CD14-positive monocyte (primary cell): ENCODE measurements at places on chromosomes 4 and X.
A peak's percentile ranks its signal among the peaks of the same experiment; 100 is the strongest.

DNA sequence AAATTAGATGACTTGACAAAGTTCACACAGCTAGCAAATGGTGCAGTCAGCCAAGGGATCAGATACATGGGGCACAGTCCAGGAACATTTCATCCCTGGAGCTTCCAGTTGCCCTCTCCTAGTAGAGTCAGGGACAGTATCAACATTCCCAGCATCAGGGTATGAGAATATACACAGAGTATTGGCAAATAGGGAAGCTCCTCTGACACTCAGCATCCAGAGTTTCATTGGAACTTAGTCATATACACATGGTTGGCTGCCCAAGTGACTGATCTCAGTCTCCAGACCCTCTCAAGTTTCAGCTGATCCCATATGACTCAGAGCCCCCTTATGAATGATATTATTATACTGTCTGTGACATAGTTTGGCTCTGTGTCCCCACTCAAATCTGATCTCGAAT, 13.7 kb upstream of the KCTD8 start:
- DNase-seq, result no peak

- DNase-seq, result no peak
These were observed 582.9 kb downstream of the ADGRL3 start for GRCh38 chr4:61783050-61783449.

- DNase-seq, result peak; percentile 70
These were observed 37.3 kb upstream of the CDKN2AIP start for GRCh38 chr4:183407128-183407585.

GRCh38 chrX:78011846-78012245, 42.4 kb upstream of the PGAM4 start:
- no peak for DNase-seq

DNA sequence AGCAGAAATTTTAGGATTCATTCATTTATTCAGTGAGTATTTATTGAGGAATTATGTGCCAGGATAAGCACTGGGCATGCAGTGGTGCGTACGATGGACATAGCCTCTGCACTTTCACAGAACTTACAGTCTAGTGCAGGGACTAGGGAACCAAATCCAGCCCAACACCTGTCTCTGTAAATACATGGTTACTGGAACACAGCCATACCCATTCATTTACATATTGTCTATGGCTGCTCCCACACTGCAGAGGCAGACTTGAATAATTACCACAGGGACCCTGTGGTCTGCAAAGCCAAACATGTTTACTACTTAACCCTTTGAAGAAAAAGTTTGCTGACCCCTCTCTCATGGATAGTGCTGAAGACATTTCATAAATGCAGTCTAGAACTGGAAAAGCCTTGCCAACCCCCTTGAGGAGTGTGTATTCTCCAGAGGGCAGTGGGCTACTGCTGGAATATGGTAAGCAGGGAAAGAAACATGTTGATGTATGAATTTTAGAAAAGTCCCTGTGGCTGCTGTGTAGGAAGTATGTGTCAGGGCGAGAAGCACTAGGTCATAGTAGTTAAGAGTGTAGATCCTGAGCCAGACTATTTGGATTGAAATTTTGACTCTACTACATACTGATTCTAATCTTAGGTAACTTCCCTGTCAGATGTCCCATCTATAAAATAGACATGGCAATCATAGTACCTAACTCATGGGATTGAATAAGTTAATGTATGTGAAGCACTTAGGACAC, 75.5 kb downstream of the GALNT7 start:
- no peak for DNase-seq

DNA sequence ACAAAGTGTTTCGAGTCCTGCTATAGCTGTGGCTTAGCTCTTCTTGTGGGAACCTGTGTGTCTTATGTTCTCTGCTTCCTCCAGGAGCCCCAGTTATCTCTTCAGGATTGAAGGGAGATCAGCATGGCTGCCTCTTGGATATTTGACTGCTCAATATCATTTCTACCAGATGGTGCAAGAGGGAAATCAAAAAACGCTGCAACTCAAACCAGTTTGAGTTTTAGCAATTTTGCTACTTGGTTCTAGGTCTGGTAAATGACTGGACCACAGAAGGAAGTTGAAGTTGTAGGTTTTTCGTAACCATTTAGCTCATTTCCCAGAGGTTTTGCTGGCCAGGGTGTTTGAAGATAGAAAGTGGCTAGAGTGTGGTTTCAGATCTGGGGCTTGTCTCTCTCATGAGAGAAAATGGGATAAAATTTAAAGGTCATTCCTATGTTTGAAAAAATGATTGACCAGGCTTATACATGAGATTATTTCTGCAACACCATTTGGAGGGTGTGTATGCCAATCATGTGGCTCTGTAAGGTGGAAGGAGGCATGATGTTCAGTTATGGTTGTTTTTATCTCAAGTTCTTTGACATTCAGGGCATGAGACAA, 210.4 kb downstream of the SPRY1 start:
- peak; percentile 24 for DNase-seq

DNA sequence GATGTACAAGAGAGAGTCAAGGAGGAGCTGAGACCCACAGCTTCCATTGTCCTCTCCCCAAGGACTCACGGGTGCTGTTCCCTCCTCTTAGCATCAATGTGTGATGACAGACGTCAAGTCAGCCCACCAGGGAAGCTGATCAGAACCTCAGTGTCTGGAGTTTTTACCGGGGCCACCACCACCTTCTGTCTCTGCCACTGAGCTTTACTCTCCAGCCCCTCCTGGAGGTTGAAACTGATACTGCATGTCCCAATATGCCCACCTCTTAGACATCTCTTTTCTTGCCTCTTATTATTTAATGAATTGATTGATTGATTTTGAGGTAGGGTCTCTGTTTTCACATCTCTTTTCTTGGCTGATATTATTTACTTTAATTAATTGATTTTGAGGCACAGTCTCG, 10.3 kb upstream of the AKAP17A start:
- peak; percentile 75 for DNase-seq

- DNase-seq, result peak; percentile 54
These were observed 20.7 kb upstream of the IL13RA1 start for GRCh38 chrX:118706681-118707080.

GRCh38 chrX:13411496-13412207, 91.8 kb upstream of the ATXN3L start:
- DNase-seq, result no peak

GRCh38 chrX:23201706-23202105, 132.9 kb upstream of the PTCHD1 start:
- DNase-seq, result no peak

DNA sequence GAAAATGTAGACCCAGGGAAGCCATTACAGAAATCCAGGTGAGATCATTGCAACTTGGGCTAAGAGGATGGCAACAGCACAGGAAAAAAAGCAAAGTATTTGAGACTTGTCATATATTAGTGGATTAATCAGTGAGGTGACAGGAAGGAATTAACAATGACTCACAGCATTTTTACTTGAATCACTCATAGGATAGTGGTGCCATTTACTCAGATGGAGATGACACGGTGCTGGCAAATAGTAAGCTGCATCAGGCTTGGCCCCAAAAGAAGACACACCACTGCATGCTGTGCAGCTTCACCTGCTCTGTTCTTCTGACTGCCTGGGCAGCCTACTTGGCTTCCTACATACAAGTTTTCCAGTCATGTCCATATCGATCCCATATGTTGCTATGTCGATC, 144.8 kb downstream of the FRYL start:
- DNase-seq, result peak; percentile 3

DNA sequence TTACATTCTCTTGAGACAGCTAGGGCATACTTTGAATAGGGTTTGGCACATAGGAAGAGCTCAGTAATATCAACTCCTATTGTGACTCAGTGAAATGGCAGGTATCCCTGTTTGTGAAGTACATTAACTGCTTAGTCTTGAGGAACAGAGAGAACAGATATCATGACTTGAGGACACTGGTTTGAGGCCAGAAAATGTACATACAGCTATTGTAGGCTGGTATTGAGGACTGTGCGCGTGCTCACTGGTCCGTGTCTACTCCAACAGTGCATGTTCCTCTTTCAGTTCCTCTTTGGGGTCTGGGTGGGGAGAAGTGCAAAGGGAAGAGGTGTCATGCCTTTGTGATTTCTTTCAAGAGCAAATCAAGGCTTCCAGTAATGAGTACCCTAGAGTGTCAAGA, 34.6 kb upstream of the TBC1D9 start:
- DNase-seq, result peak; percentile 93

- DNase-seq, result peak; percentile 4
These were observed 5.6 kb upstream of the CT45A1 start for GRCh38 chrX:135707880-135708279.

DNA sequence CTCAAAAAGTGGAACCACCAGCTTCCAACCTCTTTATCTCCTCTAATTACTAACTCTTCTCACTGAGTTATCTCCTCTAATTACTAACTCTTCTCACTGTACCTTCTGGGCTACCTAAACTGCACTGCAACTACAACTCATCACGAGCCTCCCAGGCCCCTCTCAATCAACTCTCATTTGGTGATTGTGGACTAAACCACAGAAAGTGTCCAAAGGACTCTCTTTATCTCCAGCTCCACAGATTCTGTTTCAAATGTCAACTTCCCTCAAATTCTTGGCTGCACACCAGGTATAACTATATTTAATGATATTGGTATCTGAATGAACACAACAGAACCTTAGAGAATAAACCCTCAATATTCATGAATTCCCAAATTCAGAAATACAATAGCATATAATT, 182.9 kb downstream of the MAML3 start:
- no peak for DNase-seq

DNA sequence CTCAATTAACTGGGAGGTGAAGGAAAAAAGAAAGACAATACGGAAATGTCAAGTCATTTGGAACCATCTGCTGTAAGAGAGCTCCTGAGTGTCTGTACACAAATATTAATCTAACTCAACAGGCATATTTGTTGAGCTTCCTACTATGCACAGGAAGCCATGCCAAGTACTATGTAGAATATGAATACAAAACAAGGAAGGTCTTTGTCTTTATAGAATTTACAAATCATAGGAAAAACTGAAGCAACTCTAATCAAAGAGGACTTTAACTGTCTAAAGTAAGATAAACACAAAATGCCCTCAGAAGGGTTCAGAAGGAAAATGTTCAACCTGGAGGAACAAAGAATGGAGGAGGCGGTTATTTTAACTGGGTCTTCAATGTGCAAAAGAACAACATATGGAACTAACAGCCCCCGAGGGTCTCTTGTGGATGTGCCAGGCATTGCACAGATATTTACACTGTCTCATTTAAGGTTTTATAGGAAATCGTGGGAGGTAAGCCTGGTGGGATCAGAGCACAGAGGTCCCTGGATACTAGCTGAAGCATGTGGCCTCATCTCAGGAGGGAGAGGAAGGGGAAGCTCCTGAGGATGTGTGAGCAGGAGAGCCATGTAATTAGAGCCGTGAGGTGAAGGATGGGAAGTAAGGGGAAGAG, 5.8 kb downstream of the FAM114A1 start:
- no peak for DNase-seq

- peak; percentile 7 for DNase-seq
These were observed 51.4 kb downstream of the SGMS2 start for GRCh38 chr4:107876099-107876498.

DNA sequence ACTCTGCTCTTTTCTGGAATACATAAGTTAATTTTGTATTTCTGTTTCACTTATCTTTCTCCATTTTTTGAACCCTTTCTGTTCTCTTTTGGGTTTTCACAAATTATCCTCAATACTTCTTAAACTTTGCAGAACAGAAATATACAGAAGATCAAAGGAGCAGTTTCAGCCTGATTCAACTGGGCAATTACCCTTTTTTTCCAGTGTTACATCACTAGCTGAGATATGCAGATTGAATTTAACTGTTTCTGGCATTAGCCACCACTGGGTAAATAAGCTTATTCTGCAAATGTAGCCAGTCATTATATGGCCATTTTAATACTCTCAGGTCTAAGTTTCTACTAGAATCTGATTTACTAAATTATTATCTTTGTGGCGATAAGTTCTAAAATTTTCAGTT, 66.9 kb upstream of the GRID2 start:
- DNase-seq, result no peak

DNA sequence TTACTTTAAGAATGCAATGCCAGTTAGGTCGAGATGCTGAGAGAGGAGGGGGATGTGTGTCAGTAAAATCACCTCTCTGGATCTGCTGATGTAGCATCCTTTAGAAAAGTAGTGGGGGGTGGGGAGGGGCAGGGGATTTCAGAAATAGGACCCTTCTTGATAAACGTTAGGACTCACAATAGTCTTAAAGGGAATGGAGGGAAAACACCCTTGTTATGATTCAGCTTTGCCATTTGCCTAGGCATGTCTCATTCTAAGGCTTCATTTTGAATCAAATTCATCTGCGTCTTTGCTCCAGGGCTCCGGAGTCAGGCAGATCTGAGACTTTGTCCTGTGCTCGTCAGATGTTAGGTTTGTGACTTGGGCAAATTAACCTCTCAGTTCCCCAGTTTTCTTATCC, 879 bp downstream of the SH2D1A start:
- no peak for DNase-seq

DNA sequence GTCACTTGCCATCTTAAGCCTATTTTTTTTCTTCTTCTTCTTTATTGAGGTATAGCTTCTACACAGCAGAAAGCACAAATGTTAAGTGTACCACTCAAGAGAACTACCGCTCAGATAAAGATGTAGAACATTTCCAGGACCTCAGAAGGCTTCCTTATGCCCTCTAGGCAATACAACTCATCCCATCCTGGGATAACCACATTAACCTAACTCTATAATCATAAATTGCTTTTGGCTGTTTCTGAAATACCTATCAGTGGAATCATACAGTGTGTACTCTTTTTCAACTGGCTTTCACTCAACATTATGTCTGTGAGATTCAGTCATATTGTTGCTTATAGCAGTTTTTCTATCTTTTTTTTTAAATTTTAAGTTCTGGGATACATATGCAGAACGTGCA, 51.7 kb downstream of the ARFIP1 start:
- no peak for DNase-seq

GRCh38 chr4:56372774-56373173, 14.5 kb downstream of the AASDH start:
- no peak for DNase-seq

GRCh38 chrX:16451334-16451733, 198.6 kb upstream of the S100G start:
- DNase-seq, result no peak

DNA sequence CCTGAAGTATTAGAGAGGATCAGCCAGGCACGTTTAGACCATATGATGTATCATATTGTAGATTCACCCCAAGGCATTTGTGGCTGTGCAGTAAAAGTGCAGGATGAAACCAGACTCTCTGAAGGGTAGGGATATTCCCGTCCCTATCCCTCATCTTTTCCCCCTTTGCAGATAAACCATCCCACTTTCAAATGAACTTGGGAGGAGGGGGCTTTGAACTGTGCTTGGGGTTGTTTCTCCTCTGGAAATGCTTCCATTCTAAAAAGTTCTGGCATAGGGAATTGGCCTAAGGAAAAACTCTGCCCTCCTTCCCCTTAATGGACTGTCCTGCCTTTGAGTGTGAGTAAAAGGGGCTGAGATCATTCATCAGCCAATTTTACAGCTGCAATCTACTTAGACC, 23.8 kb downstream of the SNCA start:
- no peak for DNase-seq

DNA sequence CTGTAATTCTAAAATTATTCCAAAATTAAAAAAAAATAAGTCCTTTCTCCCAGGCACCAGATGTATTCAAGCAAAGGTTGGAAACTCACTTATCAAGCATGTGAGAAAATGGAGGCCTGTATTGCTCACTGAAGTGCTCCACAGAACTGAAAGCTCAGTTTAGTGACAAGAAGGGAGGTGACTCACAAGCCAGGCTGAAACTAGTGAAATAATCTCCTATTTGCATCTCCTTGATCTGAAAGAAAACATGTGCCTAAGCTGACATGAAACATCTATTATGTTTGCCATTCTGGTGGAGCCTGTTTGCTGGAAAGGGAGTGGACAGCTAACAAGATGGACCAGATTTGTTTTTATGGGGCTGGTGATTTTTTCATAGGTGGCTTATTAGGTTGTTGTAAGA, 54.0 kb upstream of the AMELX start:
- DNase-seq, result no peak
